ENCODE measurements at places on chromosomes 2 and 18. TPM values are rescaled to one million over a fixed set of nuclear protein-coding genes. Genes with fewer than 3 reads are reported as not detected.

GRCh38 chr2:241356871-241357260 lies 781 bp downstream of the FARP2 start:
- no peak for DNase-seq

GRCh38 chr2:134792186-134792585 lies 46.2 kb upstream of the ACMSD start:
- no peak for DNase-seq

- no peak for DNase-seq
Measured at GRCh38 chr2:178128836-178129630, 16.8 kb downstream of the RBM45 start.

- peak; percentile 55 for DNase-seq
Measured at GRCh38 chr2:240200230-240201051, 60.0 kb upstream of the OTOS start.

Gene STAM2
- 50.8 TPM for total RNA-seq

Gene PIEZO2
- 4.8 TPM for total RNA-seq

DNA sequence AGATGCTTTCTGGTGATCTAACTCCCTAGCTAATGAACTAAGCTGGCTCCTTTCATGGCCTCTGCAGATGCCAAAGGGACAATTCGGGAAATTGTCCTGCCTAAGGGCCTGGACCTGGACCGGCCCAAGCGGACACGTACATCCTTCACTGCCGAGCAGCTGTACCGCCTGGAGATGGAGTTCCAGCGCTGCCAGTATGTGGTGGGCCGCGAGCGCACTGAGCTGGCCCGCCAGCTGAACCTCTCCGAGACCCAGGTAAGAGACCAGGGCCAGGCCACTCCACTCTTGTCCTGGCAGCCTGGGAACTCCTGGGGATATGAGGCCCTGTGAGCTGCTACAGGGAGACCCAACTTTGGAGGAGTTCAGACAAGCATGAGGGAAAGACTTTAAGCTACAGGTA lies 14.7 kb upstream of the ATP6V1B1 start:
- DNase-seq: peak; percentile 54

Gene SLC9A2
- not detected for total RNA-seq

- DNase-seq: peak; percentile 84
Measured at GRCh38 chr2:66305718-66306117, 129.2 kb upstream of the MEIS1 start.

DNA sequence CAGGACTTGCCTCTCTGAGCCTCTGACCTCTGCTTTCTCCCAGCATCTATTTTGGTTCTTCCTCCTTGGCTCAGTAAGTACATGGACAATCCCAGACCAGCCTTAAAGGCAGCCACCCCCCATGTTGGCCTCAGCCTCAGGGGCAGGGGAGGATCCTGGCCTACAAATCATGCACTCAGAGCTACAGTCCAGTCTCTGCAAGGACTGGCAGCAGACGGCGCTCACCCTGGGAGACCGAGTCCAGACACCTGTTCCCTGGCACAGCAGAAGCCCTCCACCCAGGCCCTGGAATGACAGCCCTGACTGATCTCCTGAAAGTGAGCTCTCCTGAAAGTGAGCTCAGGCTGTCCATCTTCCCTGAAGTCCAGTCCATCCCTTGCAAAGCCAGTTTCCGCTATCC lies 25.7 kb upstream of the PTPN4 start:
- DNase-seq: no peak

Gene RUFY4
- 0.14 TPM for total RNA-seq

DNA sequence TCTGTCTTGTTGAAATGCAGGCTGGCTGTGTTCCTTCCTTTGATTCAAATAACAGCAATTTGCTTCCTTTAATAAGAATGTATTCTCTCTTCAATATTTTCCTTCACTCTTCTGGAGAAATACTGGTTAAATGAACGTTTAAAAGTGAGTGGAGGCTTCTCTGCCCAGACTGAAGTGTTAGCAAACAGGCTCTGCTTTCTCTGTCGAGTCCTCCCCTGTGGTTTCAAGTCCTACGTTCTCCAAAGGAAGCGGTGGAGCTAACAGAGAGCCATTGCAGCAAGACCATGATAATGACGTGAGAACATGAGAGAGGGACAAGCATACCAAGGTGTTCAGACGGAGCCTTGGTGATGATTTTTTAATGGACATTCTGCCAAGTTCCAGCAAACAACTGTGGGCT lies 26.2 kb upstream of the PID1 start:
- DNase-seq: no peak

Gene LOXL3
- total RNA-seq: 6.1 TPM

DNA sequence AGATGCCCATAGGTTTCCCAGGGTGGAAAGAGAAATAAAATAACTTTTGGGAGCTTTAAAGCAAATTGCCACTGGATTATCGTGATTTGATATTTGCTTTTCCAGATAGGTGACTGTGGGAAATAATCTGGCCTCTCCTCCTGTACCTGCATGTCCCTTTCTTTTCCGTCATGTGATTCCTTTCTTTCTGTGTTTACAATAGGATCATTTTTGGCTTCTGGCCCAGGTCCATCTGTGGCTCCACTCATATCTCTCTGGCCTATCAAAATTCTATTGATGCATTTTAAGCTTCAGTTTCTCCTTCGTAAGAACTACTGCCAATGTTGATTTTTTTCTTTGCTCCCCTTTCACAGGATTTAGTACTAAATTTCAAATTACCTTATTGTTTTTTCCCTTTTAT lies 153.6 kb downstream of the CCDC85A start:
- no peak for DNase-seq

- no peak for DNase-seq
Measured at GRCh38 chr18:24460388-24460787, at the start of gene HRH4. TSS of gene HRH4 (plus strand) at chr18:24460637. CDS start at chr18:24460729, 92 bp downstream.

DNA sequence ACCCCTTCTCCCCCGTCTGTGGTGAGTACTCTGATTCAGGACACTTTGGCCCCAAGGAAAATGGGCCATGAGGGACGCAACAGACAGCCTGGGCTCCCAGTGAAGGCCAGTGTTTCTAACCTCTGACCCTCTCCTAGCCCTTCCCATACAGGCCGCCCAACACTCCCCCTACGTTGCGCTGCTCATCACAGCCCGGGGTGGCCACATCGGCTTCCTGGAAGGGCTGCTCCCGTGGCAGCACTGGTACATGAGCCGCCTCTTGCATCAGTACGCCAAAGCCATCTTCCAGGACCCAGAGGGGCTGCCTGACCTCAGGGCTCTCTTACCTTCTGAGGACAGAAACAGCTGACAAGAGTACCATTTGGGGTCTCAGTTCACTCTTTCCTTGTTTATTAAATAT lies 4.0 kb downstream of the PREB start:
- no peak for DNase-seq

Gene TFCP2L1
- 0.29 TPM for total RNA-seq

Gene GRHL1
- total RNA-seq: 1.9 TPM

- DNase-seq: peak; percentile 70
Measured at GRCh38 chr18:23141104-23141999, 6.1 kb downstream of the CABLES1 start.

Gene CCDC121
- 3.3 TPM for total RNA-seq

GRCh38 chr2:222289278-222290160 lies 9.3 kb downstream of the PAX3 start:
- no peak for DNase-seq

- no peak for DNase-seq
Measured at GRCh38 chr2:232949016-232949415, 64.0 kb downstream of the NGEF start.

Gene SERPINB4
- not detected for total RNA-seq

DNA sequence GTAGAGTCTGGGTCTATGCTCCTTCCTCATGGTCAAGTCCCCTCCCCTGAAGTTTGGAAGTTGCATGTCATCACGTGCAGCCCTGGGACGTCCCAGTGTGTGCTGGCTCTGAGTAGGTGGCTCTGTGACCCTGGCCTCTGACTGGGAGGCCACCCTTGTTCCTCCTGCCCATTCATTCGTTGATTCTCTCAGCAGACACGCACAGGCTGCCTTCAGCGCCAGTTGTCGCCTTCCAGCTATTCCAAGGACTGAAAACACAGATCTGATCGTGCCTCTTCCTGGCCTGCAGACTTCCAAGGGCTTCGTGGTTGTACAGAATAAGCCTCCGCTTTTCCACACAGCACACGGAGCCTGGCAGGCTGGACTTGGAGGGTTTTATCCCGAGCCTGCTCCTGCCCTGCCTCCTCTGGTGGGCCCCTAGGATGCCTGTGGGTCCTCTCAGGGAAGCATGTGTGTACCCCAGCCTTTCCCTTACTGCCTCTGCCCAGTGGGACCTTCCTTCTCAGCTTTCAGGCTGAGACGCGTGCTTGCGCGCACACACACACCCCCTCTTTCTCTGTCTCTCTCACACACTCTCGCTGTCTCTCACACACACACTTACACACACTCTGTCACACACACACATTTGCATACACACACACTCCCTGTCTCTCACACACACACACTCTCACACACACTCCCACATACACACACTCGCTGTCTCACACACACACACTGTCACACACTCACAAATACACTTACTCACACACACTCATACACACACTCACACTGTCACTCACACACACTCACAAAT lies 17.7 kb downstream of the SH3BP4 start:
- peak; percentile 44 for DNase-seq

- DNase-seq: no peak
Measured at GRCh38 chr18:21820033-21820810, 79.6 kb downstream of the MIB1 start.

Gene COL4A3
- 0.76 TPM for total RNA-seq

Gene DNER
- total RNA-seq: 1.1 TPM

Gene PDE1A
- 15.1 TPM for total RNA-seq

Gene CABYR
- 7.6 TPM for total RNA-seq

DNA sequence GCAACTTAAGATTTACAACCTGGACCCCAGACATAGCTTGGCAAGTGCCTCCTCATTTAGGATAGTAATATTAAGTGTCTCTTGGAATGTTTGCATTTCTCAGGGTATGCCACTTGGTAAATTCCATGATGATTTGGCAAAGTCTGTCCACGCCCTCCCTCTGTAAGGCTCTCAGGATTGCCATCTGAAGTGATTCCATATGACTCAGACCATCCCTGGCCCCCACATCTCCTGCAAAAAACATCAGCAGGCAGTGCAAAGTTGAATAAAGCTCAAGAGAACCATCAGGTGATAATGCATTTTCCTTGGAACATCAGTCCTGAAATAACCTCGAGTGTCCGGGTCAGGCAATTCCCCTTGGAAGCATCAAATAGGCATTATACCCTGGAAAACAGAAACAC lies 27.1 kb upstream of the PIEZO2 start:
- DNase-seq: no peak

- peak; percentile 72 for DNase-seq
Measured at GRCh38 chr2:1795261-1796231, 51.2 kb upstream of the PXDN start.

GRCh38 chr18:28455971-28456370 lies 279.0 kb upstream of the CDH2 start:
- DNase-seq: no peak

Data from posterior vena cava (tissue), 2 donors.